ENCODE measurements at places on chromosomes 5 and 9.

DNA sequence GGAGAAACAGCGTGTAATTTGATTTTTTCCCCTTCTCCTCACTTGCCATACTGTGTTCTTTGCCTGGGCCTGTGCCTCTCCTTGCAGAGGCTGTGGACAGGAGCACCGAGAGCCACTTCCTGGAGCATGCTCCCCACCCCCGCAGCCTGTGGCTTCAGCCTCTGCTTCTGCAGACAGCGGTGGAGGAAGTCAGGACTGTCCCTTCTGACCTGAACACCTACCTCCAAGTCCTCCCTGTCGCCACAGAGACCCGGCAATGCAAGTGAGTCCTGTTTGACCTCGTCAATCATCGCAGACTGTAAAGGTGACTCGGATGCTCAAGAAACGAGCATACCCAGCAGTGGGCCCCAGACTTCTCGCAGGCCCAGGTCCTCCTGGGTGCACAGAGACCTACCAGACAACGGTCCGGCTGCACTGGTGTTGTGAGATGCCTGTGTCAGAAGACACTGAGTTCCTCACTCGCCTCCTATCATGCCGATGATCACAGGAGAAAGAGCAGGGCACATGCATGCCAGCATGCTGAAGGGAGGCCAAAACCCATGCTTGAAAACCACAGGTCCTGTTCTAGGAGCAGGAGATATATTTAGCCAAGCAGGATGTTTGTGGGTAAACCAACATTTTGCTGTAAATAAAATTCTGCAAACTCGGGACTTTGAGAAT, 198.8 kb downstream of the AUH start:
- DNase-seq: peak; percentile 35

DNA sequence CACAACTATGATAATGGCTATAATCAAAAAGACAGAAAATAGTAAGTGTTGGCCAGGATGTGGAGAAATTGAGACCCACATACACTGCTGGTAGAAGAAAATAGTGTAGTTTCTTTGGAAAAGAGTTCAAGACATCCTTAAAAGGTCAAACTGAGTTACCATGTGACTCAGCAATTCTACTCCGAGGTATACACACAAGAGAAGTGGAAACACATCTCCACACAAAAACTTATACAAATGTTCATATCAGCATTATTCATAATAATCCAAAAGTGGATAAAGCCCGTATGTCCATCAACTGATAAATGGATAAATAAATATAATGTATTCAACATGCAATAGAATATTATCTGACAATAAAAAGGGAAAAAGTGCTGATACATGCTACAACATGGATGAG, 532.2 kb downstream of the NR2F1-AS1 start:
- DNase-seq: no peak

- DNase-seq: peak; percentile 92
These were observed 1.5 kb downstream of the SH3GLB2 start for GRCh38 chr9:129026442-129027223.

DNA sequence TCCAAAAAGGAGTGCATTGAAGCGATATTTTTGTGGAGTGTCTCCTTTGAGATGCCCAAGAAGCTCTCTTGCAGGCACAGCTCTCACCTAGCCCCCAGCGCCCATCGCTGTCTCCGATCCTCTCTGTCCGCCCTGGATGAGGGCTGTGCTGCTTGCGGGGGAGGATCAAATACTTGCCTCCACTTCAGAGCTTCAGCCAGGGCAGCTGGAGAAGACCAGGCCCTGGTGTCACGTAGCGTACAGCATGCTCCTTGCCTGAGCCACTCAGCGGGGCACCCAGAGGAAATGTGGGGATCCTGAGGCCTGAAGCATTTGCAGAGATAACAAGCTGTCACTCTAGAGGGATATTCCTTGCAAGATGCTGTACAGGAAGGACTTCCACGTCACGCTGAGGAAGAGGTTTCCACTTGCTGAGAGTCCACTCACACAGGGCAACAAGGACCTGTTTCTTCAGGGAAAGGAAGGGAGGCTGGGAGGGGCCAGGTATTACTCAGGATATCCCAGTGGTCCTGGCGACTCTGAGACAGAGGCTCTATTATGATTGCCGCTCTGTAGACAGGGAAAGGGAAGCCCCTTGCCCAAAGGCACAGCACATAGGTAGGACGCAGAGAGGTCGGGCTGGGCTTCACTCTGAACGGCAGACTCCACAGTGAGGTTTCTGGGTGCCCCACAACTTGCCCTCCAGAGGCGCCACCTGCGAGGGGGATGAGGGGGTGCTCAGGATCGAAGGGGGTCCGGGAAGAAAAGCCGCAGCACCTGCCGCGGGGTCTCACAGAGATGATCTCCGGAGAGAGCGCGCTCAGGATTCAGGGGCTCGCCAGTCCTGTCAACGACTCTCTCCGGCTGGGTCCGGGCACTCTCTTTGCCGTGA, 64.0 kb downstream of the CRB2 start:
- DNase-seq: no peak

- DNase-seq: peak; percentile 55
These were observed 3.0 kb upstream of the FAM13B start for GRCh38 chr5:138035605-138036537.

- no peak for DNase-seq
These were observed 45.7 kb downstream of the FXN start for GRCh38 chr9:69081261-69081660.

- no peak for DNase-seq
These were observed 552.1 kb upstream of the CDH9 start for GRCh38 chr5:27590503-27590902.

GRCh38 chr9:105842023-105842644, 147.8 kb downstream of the TMEM38B start:
- peak; percentile 36 for DNase-seq

DNA sequence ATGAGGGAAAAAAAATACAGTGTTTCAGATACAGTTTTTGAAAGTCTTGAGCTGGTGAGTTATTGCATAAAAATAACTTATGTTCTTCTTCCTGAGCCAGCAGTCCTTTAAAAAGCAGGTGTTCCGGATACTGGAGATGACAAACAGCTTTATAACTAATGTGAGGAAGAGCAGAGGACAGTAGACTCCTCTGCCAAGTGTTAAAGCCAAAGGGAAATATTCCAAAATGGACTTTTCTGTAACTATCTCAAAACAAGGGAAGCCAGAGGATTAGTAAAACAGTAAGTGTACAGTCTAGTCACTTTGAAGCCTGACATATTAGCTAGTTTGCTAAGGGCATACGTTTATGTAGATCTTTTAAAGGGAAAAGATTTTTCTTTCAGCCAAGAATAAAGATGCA, 11.0 kb upstream of the SNCAIP start:
- no peak for DNase-seq

DNA sequence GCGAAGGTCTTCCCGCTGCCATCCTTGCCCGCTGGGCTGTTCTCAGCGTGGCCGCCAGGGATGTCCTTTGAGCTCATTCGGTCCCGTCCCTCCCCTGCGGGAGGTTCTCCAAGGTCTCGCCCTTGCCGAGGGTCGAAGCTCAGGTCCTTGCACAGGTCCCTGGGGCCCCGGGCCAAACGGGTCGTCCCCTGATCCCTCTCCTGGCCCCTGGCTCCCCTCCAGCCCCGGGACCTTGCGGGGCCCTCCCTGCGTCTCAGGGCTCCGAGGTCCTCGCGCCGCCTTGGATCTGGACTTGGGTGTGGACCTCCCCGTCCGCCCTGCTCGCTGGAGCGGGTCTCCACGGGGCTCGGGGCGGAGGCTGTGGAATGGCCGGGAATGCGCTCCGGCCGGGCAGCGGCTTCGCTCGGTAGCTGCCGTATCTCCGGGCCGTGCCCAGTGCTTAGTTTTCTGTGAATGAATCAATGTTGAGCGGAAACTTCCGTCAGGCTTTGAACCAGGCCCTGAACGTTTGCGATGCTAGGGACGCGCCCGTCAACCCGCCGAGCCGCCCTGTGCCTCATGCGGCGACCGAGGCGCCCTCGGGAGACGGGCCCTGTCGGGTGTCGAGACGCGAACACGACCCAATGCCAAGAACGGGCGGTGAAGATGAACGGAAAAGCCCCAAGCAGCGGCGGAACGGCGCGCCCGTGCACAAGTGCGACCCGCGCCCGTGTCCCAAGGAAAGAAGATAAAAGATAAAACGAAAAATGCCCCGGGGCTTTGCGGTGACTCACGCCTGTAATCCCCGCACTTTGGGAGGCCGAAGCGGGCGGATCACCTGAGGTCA, 780 bp downstream of the RNU6ATAC start:
- DNase-seq: peak; percentile 67

DNA sequence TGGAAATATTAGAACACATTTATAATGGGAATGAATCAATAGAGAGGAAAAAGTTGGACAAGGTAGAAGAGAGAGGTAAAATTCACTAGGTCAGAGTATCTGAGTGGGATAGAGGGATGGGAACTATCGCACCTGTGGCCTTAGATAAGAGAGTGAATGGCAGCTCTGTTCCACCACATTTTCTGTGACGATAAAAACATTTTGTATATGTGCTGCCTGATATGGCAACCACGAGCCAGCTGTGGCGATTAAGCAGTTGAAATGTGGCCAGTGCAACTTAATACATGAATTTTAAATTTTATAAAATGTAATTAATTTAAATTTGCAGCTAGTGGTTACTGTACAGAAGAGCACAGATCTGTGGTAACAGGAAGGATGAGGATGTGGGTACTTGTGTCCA, 46.7 kb downstream of the ZNF354A start:
- no peak for DNase-seq

GRCh38 chr5:16482891-16483290, 17.3 kb upstream of the ZNF622 start:
- DNase-seq: no peak

DNA sequence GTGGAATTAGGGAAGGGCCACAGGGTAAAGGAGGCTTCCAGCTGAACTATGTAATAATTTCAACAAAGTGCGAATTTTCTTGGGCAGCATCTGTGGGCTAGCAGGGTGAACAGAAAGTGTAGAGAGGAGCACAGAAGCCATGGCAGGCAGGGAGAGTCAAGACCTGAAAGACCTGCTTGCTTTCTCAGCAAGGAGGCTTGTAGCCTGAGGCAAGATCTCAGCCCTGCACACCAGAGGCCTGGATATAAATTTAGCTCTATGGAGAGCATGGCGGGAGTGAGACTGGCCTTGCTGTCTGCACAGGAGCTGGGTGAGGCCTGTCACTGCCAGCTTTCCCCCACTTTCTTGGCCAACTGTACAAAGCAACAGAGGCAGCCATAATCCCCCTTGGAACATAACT, 32.1 kb upstream of the SH3TC2 start:
- peak; percentile 57 for DNase-seq

DNA sequence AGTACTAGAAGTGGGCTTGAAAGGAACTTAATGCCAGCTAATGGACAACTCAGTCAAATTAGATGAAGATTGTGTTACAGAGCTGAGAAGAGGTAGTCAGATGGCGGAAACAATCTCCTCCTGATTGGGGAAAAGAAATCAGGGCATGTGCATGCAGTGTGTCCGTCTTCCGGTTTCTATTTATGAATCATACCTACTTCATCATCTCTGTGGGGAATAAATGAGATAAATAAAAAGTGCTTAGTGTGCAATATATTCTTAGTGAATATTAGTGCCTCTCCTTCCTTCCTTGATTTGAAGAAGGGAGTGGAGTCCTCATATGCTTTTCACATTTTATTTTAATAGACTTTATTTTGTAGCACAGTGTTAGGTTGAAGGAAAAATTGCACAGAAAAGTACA, 108.7 kb upstream of the NFIL3 start:
- no peak for DNase-seq

- DNase-seq: no peak
These were observed 3.3 kb downstream of the LPAR1 start for GRCh38 chr9:111034898-111035539.

DNA sequence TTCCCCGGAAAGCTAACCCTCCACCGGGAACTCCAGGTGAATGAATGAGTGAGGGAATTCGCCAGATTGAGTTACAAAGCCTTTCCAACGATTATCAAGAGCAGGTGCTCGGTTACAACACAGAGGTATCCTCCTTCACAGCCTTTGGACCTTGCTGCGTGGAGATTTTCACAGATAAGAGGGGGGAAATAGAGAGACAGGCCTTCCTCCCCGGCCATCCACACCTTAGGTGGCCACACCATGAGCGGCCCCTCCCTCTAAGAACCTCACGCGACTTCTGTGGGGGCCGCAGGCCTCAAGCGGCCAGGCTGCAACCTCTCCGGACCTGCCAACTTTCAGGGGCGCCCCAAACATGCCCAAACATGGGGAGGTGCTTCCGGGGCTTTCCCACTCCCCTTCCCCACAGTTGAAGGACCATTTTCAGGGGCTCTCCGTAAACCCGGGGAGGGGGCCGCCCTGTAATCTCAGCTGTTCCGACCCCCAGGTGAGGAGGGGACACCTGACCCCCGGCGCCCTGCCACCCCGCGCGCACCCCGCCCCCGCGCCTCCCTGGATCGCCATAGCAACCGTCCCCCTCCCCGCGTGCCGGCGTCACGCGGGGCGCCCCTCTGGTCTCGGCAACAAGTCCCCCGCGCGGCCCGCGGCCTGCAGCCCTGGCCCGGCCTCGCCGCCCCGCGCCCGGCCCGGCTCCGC, 603 bp downstream of the DENND1A start:
- no peak for DNase-seq

- no peak for DNase-seq
These were observed 83.3 kb downstream of the RAB3C start for GRCh38 chr5:58666141-58666540.

GRCh38 chr5:124932791-124933600, 186.6 kb upstream of the ZNF608 start:
- no peak for DNase-seq

GRCh38 chr5:64637837-64638443, 52.4 kb upstream of the SHISAL2B start:
- DNase-seq: no peak

DNA sequence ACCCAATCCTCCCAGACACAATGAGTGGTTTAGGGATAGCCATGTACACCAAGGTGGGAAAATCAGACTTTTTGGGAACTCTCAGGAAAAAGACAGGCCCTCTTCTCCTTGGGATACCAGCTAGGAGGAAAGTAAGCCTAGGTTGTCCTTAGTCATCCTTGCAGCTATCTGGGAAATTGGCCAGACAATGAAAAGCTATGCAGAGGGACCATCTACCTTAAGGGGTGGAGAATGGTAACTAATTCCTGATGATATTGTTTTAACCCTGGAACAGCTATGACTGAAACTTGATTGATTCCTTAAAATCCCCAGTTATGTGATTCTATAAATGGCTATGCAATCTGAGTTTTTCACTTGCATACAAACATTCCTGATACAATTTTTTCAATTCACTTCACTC, 88.9 kb upstream of the BNC2 start:
- DNase-seq: no peak

- DNase-seq: no peak
These were observed 120.0 kb downstream of the TRIO start for GRCh38 chr5:14263113-14263512.

- DNase-seq: no peak
These were observed 2.8 kb downstream of the ADGRD2 start for GRCh38 chr9:124452841-124453585.

DNA sequence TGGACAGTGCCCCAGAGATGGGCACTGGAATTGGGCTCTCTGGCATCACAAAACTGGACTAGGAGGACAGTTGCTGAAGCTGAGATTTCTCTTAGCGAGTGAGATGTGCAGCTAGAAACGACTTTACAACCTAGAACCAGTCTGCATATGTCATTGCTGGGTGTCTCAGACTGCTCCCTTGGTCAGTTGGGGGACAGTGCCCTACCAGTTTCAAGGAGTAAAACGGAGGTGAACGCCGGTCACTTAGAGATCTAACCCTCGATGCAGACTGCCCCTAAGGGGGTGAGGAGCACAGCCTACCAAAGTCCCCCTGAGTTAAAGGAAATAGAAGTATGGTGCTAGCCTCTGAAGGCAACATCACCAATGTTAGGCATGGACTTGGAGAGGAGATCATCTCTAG, 704.4 kb upstream of the CDH9 start:
- DNase-seq: no peak

GRCh38 chr5:172150514-172151425, 37.3 kb downstream of the STK10 start:
- no peak for DNase-seq

- no peak for DNase-seq
These were observed 11.1 kb upstream of the RALGDS start for GRCh38 chr9:133132174-133132573.
